Hematopoietic multipotent progenitor cell treated with erythropoietin and hydrocortisone succinate and interleukin-3 and kit ligand, for 15 days (in vitro differentiated cells): ENCODE measurements at places on chromosomes 1 and 21.
A peak's percentile ranks its signal among the peaks of the same experiment; 100 is the strongest.

DNA sequence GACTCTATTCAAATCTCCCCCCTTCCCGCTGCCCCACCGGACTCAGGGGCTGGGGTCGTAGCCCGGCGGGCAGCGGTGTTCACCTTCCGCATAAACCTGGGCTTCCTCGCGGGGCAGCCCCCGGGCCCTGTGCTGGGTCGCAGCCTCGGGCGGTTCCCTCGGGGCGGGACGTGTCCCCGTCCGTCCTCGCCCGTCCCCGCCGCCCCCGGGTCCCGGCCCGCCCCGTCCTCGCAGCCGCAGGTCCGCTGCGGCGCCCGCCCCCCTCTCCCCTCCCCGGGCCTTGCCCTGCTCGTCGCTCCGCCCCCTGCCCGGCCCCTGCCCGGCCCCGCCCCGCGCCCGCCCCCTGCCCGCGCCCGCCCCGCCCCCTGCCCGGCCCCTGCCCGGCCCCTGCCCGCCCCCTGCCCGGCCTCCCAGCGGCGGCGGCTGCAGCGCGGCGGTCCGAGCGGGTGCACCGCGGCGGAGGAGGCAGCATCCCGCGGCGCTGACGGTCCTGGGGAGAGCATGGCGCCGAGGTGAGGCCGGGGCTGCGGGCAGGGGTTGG, at the start of gene COL18A1:
Gene COL18A1, plus strand, starts transcription at position 436 of the 541 bp plus-strand sequence. Its CDS starts 66 bp downstream, at position 502.
- DNase-seq: peak; percentile 48

- no peak for DNase-seq
Measured at GRCh38 chr1:14910984-14911721, 242.4 kb upstream of the TMEM51 start.

- DNase-seq: no peak
Measured at GRCh38 chr1:204361341-204361771, 1.6 kb upstream of the PLEKHA6 start.

DNA sequence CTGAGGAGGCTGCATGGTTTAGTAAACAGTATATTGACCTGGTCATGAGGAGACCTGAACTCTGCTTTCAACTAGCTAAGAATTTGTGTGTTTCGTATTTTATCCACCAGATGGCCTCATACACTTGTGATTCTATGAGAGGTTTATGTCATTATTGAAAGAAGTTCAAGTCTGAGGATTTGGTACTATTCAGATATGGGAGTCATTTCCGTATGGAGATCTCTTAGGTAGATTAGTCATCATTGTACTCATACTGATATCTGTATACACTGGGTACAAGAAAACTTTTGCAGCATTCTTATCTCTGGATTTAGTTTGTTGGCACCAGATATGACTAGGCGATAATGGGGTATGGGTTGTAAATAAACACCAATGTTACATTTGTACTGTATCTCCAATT, 26.6 kb downstream of the ATF6 start:
- DNase-seq: peak; percentile 73

GRCh38 chr1:180192172-180192571, 37.5 kb downstream of the QSOX1 start:
- DNase-seq: no peak

GRCh38 chr1:72006092-72006491, 276.2 kb downstream of the NEGR1 start:
- DNase-seq: no peak

- no peak for DNase-seq
Measured at GRCh38 chr1:4796161-4797015, 142.0 kb downstream of the AJAP1 start.

DNA sequence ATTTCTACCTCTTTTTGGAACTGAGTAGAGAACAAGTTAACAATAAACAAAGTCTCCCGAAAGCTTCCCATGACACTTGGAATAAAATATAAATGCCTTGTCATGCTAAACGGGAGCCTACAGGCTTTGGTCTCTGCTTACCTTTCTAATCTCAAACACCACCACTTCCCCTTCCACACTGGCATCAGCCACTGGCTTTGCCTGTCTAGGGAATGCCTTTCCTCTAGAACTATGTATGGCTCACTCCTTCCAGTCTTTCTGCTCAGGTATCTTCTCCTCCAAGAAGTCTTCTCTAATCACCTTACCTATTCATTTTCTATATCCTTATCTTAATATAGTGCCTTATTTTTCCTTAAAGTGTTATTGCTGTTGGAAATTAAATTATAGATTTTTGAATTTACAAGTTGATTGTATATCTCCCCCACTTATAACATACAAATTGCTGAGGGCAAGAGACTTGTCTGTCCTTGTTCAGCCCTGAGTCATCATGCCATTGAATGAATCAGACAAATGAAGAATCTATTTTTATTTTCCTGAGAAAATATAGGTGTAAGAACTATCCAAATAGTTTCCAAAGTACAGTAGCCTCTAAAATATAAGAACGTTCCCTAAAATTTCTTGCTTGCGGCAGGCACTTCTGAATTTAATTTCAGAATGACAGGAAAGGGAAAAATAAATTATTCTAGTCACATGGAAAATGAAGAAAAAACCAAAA, 119.2 kb downstream of the TM2D1 start:
- no peak for DNase-seq

DNA sequence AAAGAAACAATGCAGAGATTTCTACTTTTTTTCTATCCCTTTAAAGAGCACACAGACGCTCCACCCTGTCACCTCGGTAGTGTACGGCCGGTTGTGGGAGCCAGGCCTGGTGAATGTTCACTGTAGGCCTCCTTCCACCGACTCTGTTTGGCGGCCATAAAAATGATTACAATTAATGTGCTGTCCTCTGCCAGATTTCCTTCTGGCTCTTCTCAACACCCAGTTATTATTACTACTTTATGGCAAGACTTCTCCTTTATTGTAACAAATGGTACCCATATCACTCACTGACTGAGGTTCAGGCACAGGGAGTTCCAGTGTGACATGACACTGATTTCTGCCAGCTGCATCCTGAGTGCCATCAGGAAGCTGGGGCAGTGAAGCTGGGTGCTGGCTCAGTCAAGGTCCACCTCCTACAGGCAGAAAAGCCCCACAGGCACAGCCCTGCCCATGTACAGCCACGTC, 37.4 kb downstream of the GPR161 start:
- no peak for DNase-seq

DNA sequence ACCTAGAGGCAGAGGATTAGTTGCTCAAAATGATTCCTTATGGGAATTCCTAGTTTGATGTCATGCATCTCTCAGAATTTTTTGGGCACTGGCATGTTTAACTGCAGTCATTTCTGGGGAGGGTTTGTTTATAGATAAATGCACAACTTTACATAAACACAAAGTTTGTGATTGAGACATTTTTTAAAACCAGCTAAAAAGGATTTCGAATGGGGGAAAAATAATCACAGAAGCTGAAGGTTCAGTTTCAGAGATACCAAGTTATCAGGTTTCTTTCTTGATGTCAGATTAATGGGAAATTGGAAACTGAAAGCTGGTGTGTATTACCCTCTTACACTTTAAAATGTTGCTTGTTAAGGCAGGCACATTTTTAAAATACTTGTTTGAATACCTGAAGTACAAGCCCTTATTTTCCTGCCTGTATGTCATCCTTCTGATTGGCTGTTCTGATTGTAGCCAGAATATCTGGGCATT, 72.1 kb downstream of the DISP1 start:
- no peak for DNase-seq

- DNase-seq: no peak
Measured at GRCh38 chr21:45892156-45892915, 89.2 kb upstream of the COL6A1 start.
